Glomerular endothelial cell (primary cell): ENCODE measurements at places on chromosomes 2 and 18.

- no peak for DNase-seq
Observed at GRCh38 chr2:157318884-157319283, 6.7 kb downstream of the ERMN start.

GRCh38 chr2:193336781-193337180 lies 1142.0 kb upstream of the TMEFF2 start:
- DNase-seq, result no peak

- no peak for DNase-seq
Observed at GRCh38 chr18:32607816-32608215, 137.1 kb upstream of the GAREM1 start.

DNA sequence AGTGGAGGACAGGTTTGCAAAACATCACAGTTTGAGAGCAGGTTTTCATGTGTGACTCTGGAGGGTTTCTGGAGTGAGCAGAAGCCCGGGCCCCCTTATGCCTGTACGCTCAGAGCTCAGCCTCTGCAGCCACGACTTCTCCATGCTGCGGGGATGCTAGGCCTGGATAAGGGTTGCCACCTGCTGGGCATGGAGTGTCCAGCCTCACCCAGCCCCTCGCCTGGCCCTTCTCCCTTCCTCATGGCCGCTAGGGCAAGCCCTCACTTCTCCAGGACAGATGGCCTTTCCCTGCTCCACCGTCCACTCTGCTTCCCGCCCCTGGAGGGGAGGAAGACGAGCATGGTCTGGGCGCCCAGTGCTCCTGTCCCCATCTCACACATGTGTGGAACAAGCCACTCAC lies 318.7 kb downstream of the GBX2 start:
- no peak for DNase-seq

GRCh38 chr2:201472411-201472810 lies 20.9 kb downstream of the STRADB start:
- DNase-seq, result no peak

GRCh38 chr18:56825878-56826277 lies 174.7 kb downstream of the WDR7 start:
- DNase-seq, result no peak

- no peak for DNase-seq
Observed at GRCh38 chr2:29238497-29238896, 123.3 kb downstream of the CLIP4 start.

DNA sequence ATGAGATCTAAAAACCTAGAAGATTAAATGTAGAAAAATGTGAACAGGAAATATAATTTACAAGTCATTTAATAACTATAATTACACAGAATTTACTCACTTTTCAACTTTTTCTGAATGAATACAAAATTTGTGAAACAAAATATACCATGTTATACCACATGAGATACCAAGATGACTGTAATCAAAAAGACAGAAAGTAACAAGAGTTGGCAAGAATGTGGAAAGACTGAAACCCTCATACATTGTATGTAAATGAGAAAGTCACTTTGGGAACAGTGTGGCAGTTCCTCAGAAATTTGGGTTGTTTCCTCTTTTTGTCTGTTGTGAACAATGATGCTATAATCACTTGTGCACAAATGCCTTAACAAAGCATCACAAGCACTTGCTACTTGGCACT lies 145.4 kb upstream of the ZNF804A start:
- no peak for DNase-seq

DNA sequence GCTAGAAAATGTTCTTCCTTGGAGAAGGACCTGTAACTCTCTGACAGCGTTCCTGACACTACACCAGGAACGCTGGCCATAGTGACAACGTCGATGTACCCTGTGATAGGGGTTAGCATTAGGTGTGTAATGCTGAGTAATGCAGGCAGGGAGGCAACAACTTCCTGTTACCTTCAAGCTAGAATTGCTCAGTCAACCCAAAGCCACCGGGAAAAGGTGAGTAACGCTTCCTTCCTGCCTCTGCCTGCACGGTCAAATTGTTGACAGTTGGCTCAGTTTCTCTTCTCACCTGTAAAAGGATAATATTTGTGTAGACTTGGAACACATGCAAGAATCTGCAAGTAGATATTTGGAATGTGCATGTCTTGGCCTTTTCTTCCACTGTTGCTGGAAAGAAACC lies 12.7 kb downstream of the FAM110C start:
- DNase-seq, result no peak

GRCh38 chr2:112547333-112547732 lies 5.1 kb downstream of the POLR1B start:
- no peak for DNase-seq

DNA sequence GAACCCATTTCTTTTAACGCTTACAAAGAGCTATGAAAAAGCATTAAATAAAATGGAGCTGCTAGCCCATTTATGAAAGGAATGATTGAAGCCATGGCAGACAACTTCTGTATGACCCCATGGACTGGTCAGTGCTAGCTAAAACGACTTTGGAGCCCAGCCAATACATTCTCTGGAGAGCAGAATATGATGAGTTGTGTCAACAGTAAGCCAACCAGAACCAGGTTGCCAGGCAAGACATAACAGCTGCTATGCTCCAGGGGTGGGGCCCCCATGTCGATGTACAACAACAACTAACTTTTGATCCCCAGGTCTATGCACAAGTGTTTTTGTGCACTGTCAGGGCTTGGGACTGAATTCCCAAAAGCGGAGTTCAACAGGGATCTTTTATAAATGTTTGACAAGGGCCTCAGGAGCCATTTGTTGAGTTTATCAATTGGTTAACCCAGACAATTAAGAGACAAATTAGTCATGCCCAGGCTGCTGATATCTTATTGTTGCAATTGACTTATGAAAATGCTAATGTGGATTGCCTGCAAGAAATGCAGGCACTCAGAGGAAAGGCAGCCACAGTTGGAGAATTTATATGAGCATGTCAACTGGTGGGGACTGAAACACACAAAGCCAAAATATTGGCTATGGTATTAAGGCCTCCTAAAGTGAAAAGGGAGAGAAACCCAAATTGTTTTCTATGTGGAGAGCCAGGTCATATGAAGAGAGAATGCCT lies 64.6 kb upstream of the MYO3B start:
- no peak for DNase-seq

DNA sequence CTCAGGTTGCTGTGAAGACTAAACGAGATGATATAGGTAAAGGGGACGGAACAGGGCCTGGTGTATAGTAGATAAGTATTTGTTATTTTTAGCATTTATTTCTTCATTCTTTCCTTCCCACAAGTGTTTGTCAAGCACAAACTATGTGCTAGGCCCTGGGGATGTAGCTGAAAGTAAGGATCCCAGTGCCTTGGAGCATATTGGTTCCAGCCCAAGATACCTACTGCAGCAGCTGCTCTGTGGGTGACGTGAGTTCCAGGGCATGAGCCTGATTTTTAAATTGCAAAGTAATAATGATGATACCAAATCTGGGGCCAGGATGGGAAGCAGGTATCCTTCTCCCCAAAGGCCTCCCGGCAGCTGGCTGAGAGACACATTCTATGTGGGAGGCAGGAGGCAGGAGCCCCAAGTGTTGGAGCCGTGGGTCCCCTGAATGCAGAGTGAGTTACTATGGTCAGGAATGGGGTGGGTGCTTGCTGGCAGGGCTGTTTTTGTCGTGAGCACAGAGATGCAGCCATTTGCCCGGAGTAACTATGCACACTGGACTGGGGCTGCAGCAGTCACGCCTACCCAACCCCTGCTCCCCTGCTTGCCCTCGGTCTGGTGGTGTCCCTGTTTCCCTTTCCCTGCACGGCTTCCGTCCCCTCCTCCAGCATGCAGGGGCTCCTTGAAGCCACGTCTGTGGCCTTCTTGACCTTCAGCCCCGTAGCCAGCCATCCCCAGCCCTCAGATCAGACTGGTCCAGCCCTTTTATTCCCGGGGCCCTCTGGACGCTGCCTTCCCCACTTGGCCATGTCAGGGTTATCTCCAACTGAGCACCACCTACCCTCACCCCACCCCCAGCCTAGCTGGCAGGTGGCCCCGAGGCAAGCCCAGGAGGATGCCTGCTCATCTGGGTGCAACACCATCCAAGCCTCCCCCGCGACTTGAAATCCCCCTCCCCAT lies 52.4 kb downstream of the INHBB start:
- no peak for DNase-seq

DNA sequence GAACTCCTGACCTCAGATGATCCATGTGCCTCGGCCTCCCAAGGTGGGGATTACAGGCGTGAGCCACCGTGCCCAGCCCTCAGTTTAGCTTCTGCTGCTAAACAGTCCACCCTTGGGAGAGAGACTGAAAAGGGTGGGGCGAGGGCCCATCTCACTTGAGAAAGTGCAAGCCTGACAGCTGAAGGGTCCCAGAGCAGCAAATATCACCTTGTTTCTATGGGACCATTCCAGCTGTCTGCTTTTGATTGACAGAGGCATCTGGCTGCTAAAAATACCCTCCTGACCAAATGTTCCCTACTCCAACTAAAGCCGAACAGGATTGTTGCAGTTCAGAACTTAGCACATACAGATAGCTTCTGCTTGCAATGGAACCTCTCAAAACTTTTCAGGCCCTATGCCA lies 436 bp upstream of the SMYD1 start:
- no peak for DNase-seq

DNA sequence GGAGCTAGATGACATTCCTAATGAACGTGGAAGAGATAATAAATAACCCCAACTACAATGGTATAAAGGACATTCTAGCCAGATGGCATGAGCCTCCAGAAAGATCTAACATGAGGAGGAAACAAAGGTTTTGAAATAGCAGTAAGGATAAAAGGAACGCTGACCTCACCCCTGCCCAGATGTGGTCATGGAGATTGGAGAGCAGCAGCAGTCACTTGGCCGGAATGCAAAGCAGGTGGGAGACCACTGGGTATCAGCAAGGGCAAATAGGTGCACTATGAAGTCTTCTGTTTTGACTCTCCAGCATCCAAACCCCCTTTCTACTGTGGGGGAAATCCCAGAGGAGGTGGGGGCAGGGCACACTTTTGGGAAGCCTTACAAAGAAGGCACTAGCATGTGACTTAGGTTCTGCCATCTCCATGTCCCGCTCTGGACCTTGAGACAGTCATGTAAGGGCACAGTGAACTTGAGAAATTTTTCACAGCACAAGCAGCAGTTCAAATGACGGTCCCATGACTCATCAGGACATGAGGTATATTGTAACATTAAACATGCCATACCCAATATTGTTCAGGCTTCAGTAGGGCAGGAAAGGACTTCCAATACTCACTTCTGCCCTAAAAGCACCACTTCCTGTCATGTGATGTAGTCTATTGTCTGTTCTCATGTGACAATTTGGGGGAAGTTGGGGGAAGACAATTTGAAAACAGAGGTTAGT lies 55.2 kb downstream of the METTL4 start:
- DNase-seq, result peak; percentile 100

DNA sequence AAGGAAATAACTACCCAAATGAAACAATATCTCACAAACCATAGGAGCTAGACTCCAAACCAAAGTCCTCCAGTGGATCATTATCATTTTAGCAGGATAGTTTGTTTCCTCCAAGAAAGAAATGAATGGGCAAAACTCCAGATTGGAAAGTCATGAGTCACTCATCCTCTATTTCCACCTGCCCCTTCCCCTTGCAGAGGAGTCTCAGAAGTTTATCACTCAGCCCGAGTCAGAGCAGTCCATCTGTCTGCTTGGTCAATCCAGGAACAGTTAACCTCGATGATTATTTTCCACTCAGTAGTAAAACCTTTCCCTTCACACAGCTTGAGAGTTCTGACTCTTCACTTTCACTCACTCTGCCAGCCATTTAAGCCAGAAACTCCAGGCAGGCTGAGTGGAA lies 462.2 kb downstream of the BCL11A start:
- no peak for DNase-seq

DNA sequence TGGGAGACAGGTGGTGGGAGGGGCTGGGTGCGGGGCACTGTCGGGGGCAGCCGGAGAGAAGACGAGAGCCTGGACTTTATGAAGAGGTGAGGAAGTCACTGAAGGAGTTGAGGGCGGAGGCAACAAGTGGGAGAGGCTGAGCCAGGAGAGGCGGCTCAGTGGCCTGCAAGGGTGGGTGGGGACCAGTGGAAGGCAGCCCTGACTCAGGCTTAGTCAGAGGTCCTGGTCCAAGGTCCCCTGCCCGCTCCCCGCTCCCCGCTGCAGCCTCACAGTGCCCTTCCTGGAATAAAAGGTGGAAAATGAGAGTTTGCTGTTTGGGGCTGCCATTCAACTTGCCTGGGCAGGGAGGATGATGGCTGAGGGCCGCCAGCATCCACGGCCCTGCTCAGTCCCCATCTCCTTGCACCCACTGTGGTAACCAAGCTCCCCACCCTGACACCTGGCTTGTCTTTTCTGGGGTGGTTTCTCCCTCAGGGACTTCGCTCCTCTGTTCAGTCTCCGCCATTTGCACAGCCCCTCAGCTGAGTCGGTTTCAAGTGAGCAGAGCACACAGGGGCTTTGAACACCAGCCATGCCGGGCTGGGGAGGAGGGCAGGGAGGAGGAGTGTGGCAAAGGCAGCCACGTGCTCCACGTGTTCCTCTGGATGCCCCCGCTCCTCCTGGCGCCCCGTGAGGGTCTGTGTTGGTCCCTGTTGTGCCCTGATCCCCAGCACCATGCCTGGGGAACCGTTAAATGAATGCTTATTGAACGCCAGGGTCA lies 13.7 kb upstream of the RALB start:
- DNase-seq, result no peak

- DNase-seq, result no peak
Observed at GRCh38 chr2:11320698-11321492, 23.5 kb downstream of the ROCK2 start.

DNA sequence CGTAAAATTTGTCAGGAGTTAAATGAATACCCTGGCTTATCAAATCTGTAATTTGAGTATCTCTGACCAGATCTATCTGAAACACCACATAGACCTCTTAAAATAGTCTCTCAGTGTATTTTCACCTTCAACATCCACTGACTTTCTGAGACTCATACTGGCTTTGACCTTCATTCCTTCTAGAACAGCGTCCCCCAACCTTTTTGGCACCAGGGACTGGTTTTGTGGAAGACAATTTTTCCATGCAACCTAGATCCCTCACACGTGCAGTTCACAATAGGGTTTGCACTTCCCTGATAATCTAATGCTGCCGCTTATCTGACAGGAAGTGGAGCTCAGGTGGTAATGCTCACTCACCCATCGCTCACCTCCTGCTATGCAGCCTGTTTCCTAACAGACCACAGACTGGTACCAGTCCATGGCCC lies 3.2 kb downstream of the NBAS start:
- no peak for DNase-seq

DNA sequence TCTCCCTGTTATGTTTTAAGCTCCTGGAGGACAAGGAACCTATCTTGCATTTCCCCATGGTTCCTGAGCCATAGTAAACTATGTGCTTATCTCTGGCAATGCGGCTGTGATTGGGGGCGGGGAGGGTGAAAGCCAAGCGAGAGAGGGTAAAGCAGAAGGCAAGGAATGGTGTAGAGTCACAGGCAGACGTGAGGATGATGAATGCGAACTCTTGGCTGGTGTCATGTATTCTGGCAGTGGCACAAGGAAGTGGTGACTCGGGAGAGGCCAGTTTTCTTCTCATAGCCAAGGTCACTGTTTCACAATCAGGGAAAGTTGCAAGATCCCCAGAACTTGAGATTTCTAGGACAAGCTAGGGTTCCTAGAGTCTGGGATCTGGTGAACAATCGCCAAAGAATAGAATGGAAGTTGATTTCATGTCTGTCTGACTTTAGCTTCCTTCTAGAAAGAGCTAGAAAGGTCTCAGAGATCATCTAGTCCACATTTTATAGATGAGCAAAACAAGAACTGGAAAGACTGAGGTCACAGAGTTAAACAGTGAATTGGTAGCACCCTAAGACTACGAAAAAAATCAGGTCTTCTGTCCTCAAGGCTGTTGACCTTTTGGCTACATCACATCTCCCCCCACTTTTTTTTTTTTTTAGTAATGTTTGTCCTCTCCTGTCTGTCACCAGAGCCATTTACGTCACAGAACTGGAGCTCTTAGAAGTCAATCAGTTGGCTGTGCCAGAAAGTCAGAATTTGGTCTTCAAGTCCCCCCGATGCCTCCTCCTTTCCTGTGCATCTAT lies 137.0 kb downstream of the BCL11A start:
- DNase-seq, result no peak

GRCh38 chr2:184141866-184142265 lies 456.5 kb upstream of the ZNF804A start:
- DNase-seq, result no peak
